ENCODE measurements at places on chromosomes 7 and 10.

- DNase-seq, result no peak
These were observed 316.7 kb downstream of the CCDC3 start for GRCh38 chr10:12684784-12685183.

GRCh38 chr10:77311186-77311585 is 326.4 kb downstream of the KCNMA1 start:
- DNase-seq, result no peak

GRCh38 chr10:69884686-69885085 is 83.0 kb downstream of the COL13A1 start:
- DNase-seq, result no peak

- no peak for DNase-seq
These were observed 200.9 kb downstream of the GRM3 start for GRCh38 chr7:86844608-86845007.

DNA sequence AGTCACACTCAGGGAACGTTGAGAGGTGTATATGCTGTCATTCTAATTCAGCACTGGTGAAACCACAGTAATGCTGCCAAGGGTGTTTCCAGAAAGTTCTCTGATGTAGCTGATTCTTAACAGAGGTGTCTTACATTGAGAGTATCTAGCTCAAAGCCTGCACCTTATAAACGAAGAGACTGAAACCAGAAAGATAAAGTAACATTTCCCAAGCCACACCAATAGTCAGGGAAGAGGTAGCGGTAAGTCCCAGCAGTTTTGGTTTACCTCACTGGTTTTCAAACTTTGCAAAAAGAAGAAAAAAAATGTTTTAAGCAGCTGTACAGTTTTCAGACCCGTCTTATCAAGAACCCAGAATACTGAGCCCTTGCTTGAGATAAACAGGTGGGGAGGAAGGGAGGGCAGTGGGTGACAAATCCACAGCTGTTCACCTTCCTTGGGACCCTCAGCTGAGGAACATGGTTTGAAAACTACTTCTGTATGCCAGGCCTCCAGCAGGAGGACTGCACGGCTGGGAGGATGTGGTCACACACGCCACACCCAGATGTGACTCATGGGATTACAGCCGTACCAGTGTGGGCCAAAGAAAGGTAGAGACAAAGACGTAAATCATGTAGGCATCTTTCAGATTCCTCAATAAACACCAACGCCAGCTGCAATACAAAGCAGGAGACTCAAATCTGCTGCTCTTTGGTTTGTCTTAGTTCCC is 63.9 kb upstream of the GSDME start:
- DNase-seq, result peak; percentile 77

DNA sequence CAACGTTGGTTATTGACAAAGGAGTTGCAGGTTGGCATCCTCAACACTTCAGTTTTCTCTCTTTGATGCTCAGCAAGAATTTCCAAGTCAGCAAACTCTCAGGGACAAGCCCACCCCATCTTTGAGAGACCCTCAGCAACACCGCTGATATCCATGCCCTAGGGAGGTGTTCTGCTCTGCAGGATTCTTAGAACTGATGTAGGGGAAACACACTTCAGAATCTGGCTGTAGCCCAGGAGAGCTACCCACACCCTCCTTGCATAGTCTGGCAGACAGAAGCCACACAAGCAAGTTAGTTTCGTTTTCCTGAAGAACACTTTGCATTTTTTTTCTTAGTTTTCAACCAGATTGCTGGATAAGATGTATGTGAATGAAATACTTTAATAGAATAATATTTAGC is 822 bp downstream of the SAMD9L start:
- no peak for DNase-seq

DNA sequence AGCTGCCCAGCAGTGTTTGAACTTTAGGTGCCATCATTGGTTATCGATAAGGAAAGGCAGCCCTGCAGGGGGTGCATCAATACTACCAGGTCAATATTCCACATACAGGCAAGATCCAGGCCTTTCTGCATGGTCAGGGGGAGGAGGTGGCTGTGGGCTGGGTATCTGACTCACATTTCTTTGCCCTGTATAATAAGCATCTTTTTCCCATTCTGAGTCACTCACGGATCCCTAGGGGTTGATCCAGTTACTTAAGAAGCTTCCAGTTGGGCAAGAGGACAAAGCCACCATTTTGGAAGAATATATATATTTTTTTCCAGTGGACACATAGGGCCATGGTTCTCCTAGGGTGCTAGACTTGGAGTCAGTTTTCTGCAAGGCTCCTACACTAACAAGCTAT is 114.2 kb upstream of the HABP2 start:
- DNase-seq, result no peak

GRCh38 chr10:104120903-104121484 is 977 bp upstream of the SFR1 start:
- DNase-seq, result peak; percentile 94

GRCh38 chr7:47765373-47765979 is 182.8 kb downstream of the PKD1L1 start:
- DNase-seq, result no peak

GRCh38 chr7:46879783-46880182 is 702.1 kb downstream of the TNS3 start:
- DNase-seq, result peak; percentile 3

DNA sequence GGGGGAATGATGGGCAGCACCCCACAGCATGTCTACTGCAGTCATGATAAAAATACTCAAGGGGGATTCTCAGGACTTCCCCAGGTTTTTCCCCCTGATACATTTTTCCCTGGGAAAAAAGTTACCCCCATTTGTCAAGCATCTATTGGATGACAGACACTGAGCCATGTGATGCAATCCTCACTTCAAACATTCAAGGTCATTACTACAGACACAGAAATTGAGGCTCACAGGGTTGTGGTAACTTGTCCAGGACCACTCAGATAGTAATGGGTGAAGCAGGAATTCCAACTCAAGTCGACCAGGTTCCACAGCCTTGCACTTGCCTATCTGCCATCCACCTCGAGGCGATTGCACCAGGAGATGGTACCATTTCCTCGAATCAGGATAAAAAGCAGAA is 31.7 kb downstream of the PPP1R3C start:
- DNase-seq, result no peak

DNA sequence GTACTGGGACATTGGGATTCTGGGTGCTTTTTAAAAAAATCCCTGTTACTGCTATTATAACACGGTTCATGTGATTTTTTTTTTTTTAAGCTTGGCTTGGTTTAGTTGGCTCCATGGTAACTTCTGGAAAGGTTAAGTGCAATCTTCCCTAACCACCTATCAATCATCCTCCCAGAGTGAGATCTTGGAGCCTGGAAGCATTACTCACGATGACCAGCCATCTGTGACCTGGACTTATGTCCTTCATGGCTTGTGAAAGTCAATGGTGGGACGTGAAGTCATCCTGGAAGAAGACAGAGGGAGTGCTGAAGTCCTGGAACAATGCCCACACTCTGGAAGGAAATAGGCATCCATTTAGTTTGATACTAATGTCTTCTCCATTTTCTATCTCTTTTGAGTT is 135.5 kb upstream of the FRMD4A start:
- no peak for DNase-seq

DNA sequence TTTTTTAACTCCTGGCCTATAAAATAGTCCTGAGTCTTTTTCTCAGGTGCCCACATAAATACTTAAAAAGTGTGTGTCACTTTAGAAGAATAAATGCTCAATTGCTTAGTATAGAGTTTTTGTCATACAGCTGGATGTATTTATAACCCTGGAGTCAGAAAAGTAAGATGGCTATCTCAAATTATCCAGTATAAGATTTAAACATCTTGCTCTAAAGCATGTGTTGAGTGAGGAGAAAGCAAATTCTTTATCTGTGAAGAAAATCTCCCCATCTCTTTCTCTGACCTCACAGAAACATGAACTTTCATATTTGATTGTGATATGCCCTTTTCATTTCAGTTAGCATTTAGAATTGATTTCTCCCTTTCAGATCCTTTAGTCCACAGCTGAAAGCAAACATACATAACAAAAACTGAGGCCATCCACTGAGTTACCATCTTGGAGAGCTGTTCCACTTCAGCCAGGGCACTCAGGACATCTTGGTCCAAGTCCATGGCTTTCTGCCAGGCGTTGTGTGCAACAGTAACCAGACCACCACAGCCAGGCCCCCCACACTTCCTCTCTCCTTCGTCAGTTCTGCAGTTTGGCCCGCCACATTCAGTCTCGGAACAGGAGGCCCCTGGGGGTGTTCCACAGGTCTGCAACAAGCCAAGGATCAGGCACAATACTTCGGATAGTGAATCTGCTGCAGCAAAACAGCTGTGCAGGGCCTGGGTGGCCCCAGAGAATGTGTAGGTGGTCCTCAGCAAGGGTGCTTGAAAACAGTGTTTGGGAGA is 40.9 kb downstream of the DLD start:
- no peak for DNase-seq

- DNase-seq, result no peak
These were observed 571.1 kb downstream of the IPMK start for GRCh38 chr10:57696641-57697040.

GRCh38 chr10:75191821-75192568 is 18.6 kb upstream of the VDAC2 start:
- peak; percentile 57 for DNase-seq

- DNase-seq, result no peak
These were observed 145.7 kb downstream of the ELAPOR2 start for GRCh38 chr7:86913709-86914108.

GRCh38 chr10:8418631-8419030 is 364.1 kb downstream of the GATA3 start:
- no peak for DNase-seq

DNA sequence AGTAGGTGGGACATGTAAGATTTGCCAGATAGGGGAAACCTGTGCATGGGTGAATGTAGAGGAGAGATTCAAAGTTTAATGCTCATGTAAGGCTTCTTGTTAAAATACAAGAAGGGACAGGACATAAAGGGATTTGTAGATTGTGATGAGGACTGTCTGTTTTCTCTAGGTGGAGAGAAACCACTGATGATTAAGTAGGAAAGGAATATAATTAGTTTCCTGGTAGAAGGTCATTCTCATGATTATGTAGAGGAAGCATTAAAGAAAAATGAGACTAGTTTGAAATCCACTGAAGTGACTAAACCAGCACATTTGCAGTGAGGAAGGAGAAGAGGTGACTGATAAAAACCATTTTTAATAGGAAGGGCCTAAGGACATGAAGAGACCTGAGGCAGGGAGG is 19.6 kb upstream of the MACC1 start:
- DNase-seq, result no peak

GRCh38 chr10:80168162-80168511 is 35.6 kb downstream of the PLAC9 start:
- no peak for DNase-seq

DNA sequence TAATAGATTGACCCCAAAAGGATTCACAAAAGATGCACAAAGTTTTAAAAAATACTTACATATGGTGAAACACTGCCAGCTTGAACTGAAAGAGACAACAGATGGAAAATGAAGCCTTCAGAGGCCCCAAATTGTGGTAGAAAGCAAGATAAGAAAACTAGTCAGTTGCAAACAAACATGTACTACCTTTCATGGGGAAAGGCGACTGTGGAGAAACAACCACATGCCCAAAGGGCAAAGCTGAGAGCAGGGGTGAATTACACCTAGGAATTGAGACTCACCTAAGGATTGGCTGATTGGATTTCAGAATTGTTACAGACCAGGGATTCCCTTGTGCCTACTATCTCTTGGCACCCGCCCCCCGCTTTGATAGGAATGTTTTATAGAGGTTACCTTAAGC is 13.1 kb downstream of the EPC1 start:
- no peak for DNase-seq

- DNase-seq, result no peak
These were observed 2.3 kb downstream of the HKDC1 start for GRCh38 chr10:69222157-69223027.

GRCh38 chr7:142913566-142913965 is 20.0 kb downstream of the TRPV5 start:
- DNase-seq, result no peak

DNA sequence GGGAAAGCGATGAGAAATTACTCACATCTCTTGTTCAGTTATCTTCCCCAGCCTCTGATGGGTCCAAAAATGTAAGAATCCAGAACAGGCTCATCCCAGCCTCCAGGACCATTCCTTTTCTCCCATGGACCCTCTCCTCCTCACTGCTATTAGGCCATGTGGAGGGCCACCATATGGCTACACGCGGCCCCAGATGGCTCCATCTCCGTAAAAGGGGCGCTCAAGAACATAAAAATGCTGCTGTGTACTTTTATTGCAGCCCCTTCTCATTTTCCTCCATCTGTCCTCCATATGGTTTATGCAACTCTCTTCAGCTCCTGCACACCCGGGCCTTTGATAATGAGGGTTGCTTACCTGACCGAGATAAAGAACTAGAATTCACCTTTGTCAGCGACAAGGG is 166.2 kb downstream of the RAPGEF5 start:
- no peak for DNase-seq

- DNase-seq, result no peak
These were observed 64.5 kb upstream of the NFE2L3 start for GRCh38 chr7:26087321-26088091.

DNA sequence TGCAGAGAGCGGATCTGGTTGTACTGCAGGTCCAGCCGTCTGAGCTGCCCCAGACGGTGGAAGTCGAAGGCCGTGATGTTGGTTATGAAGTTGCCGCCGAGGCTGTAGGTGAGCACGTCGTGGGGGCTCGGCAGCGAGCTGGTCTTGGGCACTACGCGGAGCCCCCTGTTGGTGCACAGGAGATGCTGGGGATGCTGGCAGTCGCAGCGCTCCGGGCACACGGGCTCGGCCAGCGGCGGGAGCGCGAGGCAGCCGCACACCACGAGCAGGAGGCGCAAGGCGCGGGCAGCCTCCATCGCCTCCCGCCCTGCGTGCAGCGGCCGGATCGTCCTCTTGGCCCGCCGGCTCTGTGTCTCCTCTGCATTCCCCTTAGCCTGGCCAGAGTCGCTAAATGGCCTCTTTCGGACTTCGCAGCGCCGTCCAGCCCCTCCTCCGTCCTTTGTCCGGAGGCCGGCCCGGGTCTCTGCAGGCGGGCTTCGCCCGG is 337 bp downstream of the TRIL start:
- no peak for DNase-seq

DNA sequence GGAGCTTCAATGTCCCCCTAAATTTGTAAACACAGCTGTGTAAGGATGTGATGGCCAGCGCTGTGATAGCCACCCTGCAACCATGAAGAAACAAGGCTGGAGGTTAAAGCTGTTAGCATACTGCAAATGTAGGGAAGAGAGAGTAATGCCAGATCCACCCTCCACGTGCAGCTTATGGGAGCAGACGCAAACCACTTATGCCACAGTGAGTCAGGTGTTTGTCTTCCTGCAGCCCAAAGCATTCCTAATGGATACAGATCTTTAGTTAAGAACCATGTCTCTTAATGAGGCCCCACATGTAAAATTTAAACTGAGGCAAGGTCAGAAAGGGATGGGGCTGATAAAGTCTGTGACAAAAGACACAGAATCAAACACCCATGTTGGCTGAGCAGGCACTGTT is 13.6 kb upstream of the MYL7 start:
- DNase-seq, result no peak

- DNase-seq, result peak; percentile 84
These were observed 59.8 kb upstream of the CHST15 start for GRCh38 chr10:124153023-124153826.

DNA sequence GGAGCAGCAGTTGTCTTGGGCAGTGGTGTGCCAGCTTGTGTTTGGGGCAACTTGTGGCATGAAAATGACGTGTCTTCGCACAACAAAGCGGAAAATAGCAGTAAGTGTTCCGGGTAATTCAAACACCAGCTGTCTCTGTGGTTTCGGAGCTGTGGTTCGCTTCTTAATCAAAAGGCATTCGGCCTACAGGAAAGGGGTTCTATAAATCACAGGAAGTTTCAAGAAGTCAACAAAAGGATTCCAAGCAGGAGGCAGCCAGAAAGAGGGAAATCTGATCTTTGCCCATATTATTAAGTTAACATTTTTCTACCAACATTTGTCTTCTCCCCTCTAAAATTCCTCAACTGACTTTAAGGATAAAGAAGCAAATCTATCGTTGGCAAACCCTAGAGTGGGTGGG is 353.4 kb downstream of the FGFR2 start:
- no peak for DNase-seq

- DNase-seq, result no peak
These were observed 33.2 kb upstream of the IL15RA start for GRCh38 chr10:6010569-6010968.

All from left lung (tissue), 14 donors.